ENCODE measurements at places on chromosomes 12 and 14. TPM values are rescaled to one million over a fixed set of nuclear protein-coding genes. Genes with fewer than 3 reads are reported as not detected.

GRCh38 chr14:33972583-33973081, 21.8 kb upstream of the EGLN3 start:
- DNase-seq: no peak

DNA sequence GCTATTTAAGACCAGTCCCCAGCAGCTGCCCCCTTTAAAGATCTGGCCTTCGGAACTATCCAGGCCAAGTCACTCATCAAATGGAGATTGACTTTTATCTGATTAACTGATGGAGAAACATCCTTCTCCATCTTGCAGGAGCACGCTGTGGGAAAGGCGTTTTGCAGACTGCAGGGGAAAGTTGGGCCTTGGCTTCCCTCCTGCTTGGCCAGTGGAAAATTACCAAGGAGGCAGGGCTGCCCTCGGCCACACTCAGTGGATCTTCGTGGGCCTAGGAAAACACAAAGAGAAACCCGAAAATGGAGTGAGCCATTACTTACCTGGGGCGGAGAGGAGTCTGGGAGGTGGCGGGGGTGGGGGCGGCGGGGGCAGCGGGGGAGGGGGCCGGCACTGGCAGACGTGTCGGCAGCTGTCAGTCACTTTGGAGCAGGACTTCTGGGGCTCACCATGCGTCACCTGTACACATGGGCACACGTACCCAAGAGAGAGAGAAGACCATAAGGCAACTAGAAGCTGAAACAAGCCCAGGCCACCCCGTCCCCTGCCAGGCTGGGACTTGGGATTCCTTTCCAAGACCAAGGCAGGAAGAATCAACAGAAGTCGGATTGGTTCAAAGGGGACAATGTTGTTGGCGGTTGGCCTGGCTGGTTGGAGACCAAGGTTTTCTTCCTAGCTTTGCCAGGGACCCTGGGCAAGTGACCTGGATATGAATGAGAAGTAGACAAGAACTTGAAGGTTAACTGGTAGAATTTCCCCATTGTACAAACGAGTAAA, 9.2 kb downstream of the PRIMA1 start:
- no peak for DNase-seq

- no peak for DNase-seq
These were observed 65.2 kb downstream of the PAPOLA start for GRCh38 chr14:96567289-96567899.

GRCh38 chr14:71362920-71363584, 455.8 kb downstream of the PCNX1 start:
- no peak for DNase-seq

- DNase-seq: no peak
These were observed 313.0 kb upstream of the RTL1 start for GRCh38 chr14:101216366-101217079.

DNA sequence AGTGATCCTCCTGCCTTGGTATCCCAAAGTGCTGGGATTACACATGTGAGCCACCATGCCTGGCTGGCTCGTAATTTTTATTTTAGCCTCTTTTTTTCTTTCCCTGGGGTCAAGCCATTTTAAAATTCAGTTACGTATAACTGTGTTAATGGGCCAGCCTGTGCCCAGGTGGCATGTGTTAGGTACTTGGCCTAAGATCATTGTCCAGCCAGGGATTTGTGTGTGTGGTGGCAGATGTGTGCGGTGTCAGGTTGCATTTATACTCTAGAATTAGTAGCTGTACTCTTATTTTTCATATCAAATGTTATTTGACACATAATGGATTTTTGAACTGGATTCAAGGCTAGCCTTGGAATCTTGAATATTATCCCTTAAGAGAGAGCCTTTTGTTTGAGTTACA, 69.3 kb downstream of the FBXO34 start:
- no peak for DNase-seq

The TTC7B gene
- total RNA-seq: 40.9 TPM

GRCh38 chr12:130642856-130643255, 73.2 kb downstream of the RIMBP2 start:
- no peak for DNase-seq

DNA sequence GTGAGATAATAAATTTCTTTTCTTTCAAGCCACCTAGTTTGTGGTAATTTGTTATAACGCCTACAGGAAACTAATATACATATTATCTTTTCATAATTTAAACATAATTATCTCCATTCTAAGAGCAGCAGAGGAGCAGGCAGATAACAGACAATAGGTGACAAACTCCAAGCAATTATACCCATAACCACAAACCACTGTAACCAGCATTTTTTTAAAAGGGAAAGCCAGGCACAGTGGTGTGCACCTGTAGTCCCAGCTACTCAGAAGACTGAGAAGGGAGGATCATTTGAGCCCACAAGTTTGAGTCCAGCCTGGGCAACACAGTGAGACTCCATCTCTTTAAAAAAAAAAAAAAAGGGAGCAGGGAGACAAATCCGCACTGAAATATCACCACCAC, 54.9 kb downstream of the ATF7 start:
- no peak for DNase-seq

GRCh38 chr12:122081083-122081696, 2.6 kb downstream of the MLXIP start:
- DNase-seq: no peak

The RIMBP2 gene
- total RNA-seq: not detected

DNA sequence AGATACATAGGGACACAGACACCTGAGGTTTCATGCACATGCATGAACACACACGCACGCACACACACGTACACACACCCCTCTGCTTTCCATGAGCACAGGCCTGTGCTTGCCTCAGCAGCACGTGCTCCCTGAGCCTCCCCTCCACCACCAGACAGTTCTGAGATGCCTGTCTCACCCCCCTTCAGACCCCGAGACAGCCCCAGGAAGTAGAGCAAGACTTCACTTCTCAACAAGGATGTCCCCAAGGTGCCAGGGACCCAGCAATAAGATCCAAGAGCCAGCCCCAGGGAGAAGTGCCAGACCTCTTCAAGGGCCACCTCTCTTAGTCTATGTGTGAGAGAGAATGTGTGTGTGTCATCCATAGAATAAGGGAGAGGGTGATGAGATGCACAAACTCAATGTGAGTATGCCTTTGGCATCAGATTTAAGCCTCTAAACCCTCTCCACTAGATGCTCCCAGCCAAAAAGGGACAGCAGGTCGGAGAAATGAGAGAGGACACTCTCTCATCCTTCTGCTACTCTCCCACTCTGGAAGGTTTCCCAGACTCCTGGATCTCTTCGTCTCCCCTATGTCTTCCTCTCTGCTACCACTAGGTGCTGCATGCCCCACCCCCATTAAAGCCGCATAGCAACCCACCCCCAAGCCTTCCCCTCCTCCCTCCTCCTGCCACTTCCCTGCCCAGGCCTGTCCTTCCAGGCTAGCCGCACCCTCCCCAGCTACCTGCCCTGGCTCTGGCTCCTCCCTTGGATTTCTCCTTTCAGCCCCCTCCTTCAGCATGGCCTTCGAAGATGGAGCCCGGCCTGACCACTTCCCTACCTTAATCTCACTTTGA, 7.7 kb downstream of the RARG start:
- DNase-seq: no peak

- no peak for DNase-seq
These were observed 180.9 kb downstream of the ETV6 start for GRCh38 chr12:11830307-11830801.

- DNase-seq: no peak
These were observed 27.0 kb upstream of the HIGD1C start for GRCh38 chr12:50925342-50925651.

GRCh38 chr14:68335312-68335711, 457.6 kb downstream of the ZFP36L1 start:
- no peak for DNase-seq
